ENCODE measurements at places on chromosomes 12 and 14.

DNA sequence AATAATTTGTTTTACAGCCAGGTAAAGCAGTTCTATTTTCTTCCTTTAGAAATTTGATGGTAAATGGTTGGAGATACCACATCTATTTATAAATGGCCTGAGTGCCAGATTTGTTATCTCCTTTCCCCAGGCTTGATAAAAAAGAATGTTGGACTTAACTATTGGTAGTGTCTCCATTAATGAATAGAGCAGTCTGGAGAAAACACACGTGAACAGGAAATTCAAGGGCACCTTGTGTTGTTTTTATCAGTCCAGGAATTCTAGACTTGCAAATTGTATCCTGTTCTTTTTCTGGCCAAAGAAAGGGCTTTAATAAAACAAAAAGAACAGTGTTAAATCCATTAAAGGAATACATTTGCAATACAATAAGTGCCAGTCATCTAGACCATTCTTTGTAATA is 40.8 kb upstream of the BMAL2 start:
- no peak for DNase-seq

DNA sequence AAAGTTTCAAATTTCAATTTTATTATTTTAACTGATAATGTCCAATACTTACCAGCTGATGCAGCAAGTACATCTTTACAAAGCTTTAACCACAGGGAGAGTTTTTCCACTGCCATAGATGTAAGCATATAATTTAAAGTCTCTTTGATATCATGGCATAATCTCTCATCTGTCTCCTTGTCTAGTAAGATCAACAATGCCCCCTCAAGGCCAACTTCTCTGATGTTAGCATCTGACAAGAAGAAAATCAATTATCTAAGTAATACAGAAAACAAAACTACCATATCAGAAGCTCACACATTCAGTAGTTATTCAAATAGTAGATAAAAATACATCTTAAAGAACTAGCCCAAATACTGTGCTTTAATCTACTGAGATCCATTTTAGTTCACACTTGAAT is 94.2 kb downstream of the HEATR5A start:
- peak; percentile 30 for DNase-seq

- DNase-seq, result no peak
Measured at GRCh38 chr12:95147866-95148265, 69.4 kb downstream of the FGD6 start.

GRCh38 chr14:74426202-74426582 is at the start of gene SYNDIG1L:
Gene SYNDIG1L, minus strand, starts transcription at chr14:74426210. Its CDS starts 16,466 bp downstream, at chr14:74409744.
- DNase-seq, result no peak

- peak; percentile 54 for DNase-seq
Measured at GRCh38 chr12:113462117-113462774, 9.4 kb downstream of the LHX5 start.

- peak; percentile 34 for DNase-seq
Measured at GRCh38 chr14:102591372-102591943, 991 bp upstream of the RCOR1 start.

- peak; percentile 21 for DNase-seq
Measured at GRCh38 chr14:104968541-104969401, 9.4 kb downstream of the AHNAK2 start.

- no peak for DNase-seq
Measured at GRCh38 chr12:42281278-42281677, 43.2 kb upstream of the YAF2 start.

- no peak for DNase-seq
Measured at GRCh38 chr12:99809909-99810308, 162.4 kb downstream of the GARIN6 start.

- DNase-seq, result no peak
Measured at GRCh38 chr12:106249411-106250135, 1.8 kb upstream of the CKAP4 start.

GRCh38 chr12:54000116-54001114 is at the start of gene HOXC9:
Gene HOXC9, plus strand, starts transcription at chr12:54000161. Its CDS starts 28 bp downstream, at chr12:54000189.
- DNase-seq, result no peak

DNA sequence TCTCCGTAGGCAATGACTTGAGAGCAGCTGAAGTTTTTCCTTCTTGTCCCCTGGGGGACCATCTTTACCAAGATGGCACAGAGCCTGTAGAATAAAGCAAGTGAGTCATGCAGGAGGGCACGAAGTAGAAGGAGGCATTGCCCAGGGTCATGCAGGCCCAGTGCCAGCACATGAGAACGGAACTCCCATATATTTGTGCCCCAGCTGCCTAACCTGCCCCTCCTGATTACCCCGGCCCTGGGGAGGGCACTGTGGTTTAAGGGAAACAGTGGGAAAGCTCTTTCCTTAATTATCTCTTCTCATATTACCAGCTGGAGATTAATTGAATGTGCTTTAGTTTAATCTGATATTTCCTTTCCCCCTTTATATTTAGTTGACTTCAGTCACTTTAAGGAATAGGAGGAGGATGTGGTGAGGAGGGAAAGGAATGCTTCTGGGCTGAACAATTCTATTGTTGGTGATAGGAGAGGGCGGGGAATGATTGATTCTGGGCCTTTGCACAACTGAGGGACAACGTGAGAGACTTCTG is 51.9 kb downstream of the RASSF8 start:
- DNase-seq, result peak; percentile 51

DNA sequence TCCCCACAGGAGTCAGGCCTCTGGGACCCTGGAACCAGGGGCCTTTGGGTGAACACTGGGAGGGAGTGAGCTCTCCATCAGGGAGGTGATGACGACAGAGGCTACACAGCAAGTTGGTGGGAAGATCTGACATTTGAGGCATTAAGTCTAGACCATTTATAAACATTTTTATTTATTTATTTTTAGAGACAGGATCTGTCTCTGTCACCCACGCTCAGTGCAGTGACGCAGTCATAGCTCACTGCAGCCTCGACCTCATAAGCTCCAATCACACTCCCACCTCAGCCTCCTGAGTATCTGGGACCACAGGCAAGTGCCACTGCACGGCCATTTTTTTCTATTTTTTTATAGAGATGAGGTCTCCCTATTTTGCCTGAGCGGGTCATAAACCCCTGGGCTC is 53.6 kb downstream of the TEAD4 start:
- no peak for DNase-seq

DNA sequence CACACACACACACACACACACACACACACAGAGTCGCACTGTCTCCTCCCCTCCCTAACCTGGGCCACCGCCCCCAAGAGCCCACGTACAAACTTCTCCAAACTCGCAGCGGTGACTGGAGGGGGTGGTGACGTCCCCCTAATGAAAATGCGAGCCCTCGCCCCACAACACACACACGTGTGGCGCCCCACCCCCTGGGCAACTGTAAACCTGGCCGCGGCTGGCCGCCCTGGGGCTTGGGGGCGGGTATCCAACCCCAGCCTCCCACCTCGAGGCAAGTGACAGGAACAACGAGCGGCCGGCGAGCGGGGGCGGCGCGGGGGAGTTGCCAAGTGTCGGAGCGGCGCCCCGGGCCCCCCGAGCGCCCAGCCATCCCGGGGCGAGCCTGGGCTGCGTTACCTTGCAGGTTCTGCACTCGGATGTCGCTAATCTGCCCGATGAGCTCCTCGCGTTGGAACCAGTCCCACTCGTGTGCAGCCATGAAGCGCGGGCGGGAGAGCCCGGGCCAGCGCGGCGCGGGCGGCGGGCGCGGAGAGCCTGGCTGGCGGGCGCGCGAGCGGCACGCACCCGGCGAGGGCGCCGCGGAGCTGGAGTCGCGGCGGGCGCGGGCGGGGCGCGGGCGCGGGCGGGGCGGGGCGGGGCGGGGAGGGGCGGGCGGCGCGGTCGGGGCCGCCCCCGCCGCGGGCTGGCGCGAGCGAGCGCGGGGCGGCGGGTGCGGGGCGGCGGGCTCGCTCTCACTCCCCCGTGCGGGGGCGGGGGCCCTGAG is at the start of gene CLMN:
CLMN (minus strand) TSS at position 597 of the 766 bp plus-strand sequence; CDS start at position 481, 116 bp downstream.
- peak; percentile 18 for DNase-seq

DNA sequence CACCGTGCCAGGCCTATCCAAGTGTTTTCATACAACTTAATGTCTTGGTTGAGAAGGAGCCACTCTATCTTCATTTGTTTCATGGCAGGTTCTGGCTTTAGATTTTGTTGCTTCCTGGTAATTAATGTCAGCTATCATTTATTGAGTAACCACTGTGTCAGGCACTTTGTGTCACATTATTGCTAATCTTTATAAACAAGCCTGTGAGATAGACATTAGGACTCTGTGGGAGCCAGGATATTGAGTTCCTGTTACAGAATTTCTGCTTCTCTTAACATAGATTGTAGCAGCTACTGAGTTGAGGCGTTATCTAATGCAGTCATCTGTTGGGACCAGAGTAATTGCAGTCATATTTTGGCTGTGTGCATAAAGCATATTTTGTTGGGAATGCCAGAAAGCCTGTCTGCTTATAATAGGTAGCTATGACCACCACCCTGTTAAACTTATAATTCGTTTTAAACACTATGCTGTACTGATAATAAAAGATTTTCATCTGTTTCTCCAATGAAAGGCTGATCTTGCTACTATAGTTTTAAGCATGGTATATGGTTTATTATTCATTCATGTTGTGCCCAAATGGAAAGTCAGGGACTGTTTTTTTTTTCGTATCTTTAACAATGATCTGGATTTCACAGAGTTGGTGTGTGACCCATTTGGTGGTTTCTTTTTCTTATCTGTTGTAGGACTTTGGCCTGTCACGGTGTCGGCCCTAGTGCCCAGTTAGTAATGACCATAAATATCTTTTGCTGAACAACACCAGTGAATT is 432.6 kb downstream of the PCNX1 start:
- DNase-seq, result no peak

DNA sequence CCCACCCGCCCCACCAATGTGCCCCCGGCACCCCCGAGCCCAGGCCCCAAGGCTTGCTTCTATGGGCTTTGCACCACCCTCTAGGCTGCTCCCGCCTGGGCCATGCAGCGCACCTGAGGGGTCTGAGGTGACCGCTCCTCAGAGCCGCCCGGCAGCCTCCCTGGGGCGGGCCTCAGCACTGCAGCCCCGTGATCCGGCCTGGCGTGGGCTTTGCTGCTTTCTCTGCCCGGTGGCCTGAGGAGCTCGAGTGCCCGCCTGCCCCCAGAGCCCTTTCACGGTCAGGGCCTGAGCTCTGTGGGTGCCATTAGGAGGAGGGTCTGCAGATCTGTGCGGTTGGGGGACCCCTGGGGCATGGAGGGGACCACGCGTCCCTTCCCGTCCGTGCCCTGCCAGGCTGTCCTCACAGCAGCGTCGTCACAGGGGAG is 6.2 kb downstream of the MTA1 start:
- no peak for DNase-seq

- DNase-seq, result no peak
Measured at GRCh38 chr12:14843425-14843887, at the start of gene ART4. Gene ART4, minus strand, starts transcription at chr12:14843526. Its CDS starts 413 bp downstream, at chr12:14843113.

GRCh38 chr12:76018111-76018510 is 13.5 kb downstream of the PHLDA1 start:
- DNase-seq, result peak; percentile 48

DNA sequence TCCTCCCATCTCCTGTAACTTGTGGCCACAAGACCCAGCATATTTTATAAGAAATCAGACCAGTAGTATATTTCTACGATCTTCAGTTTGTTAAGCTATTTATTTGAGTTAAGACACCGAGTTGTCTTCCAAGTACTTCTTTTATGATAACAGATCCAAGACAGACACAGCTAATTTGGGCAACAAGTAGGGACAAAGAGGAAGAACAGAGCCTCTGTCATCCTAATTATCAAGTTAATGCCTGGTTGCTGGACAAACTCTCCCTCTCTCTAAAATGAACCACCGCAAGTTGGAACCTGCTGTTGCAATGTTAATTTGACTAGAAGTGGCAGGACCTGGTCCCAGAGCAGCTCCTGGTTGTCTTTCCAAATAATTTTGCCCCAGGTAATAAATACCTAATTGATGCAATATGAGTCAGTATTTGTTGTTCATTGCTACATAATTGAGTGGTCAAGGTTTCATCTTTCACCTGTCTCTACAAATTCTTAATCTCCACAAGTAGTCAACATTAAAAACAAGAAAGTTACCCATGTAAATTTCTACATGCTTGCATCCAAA is 323.7 kb downstream of the PAWR start:
- DNase-seq, result no peak

- DNase-seq, result no peak
Measured at GRCh38 chr12:50185301-50185895, 18.2 kb upstream of the CERS5 start.

GRCh38 chr12:15580431-15580830 is 208.8 kb downstream of the EPS8 start:
- DNase-seq, result no peak

GRCh38 chr14:29391231-29391630 is 536.4 kb downstream of the PRKD1 start:
- DNase-seq, result no peak

GRCh38 chr14:51058382-51058781 is 36.5 kb downstream of the TRIM9 start:
- no peak for DNase-seq

DNA sequence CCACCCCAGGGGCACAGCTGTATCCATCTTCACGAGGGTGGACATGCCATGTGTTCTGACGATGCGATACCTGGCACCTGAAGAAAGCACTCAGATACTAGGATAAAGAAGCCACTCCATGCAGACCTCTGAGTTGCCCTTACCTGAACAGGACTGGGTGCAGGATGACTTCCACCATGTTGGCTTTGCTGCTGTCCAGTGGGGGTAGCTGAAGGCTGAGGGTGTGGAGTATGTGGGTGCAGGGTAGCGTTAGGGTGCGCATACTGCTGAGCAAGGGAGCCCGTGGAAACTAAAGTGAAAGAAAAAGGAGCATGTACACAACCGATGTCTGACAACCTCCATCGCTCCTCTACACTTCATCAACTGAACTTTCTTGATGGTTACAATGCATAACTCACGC is 51.3 kb downstream of the SH2B3 start:
- no peak for DNase-seq

DNA sequence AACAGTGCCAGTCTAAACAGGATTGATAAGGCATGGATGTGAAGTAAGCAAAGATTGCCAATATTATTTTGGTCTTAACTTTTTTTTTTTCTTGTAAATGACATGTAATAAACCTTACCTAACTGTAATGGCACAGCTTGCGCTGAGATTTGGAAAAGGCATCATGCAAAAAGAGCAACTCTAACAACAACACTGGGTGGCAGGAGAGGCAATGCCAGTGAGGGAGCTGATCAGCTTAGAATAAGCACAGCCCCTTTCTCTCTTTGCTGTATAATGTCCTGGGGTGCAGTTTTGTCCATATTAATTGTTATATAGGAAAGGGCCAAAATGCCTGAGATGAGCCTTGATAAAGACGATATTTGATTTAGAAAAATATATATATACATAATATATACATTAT is 1589.7 kb upstream of the FLRT2 start:
- no peak for DNase-seq
